ENCODE measurements at places on chromosomes 1 and 21.
A peak's percentile ranks its signal among the peaks of the same experiment; 100 is the strongest.

GRCh38 chr1:113439277-113439670 is 49.0 kb downstream of the MAGI3 start:
- H3K27me3 ChIP-seq: no peaks in the 10 kb centered on the region
- H3K4me3 ChIP-seq: no peak overlapping the region
- H3K4me1 ChIP-seq: no peaks in the 10 kb centered on the region
- peaks cover 1% of the 10 kb centered on the region for H3K36me3 ChIP-seq
- no peak overlapping the region for H3K27ac ChIP-seq

DNA sequence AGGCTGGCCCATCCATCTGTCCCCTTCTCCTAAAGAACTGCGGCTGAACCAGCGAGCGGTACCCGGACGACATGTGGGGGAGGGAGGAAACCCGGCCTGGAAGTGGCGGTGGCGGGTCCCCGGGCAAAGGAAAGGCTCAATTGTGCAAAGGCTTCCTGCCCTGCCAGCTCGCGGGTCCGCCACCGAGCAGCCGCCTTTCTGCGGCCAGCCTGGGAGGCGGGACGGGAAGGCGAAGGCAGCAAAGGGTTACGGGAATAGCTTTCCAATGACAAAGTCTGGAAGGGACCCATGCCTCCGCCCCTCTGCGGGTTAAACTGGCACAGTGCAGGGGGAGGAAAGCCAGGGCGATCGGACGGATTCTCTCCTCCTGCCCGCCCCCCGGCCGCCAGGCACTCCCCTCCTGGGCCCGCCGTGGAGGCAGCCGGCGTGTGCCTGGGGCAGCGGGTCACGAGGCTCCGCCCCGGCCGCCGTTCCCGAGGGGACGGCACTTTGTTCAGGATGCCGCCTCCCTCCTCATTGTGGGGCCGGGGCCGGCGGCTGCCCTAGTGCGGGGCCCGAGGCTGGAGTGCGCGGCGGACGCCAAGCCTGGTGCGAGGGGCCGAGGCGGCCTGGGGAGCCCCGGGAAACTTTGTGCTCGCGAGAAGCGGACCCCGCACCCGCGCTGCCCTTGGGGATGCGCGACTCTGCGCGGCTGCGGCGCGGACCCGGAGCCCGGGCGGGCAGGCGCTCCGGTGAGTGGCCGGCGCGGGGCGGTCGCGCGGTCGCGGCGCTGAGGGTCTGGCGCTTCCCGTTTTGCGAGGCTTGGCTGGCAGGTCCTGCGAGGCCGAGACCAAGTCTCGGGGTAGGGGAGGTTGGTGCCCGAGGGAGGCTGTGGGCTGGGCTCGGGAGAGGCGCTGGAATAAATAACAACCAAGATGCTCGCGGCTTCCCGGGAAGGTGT is at the start of gene NAV1:
TSS of gene NAV1 (plus strand) at position 516 of the 940 bp plus-strand sequence. CDS start 83,758 bp downstream, outside the sequence.
- H3K4me3 ChIP-seq: peak within 1 kb of the TSS; percentile 92
- H3K27me3 ChIP-seq: peaks cover 7% of the 10 kb centered on the region
- DNase-seq: peak; percentile 74
- H3K4me1 ChIP-seq: no peaks in the 10 kb centered on the region
- H3K27ac ChIP-seq: no peak within 1 kb of the TSS
- H3K36me3 ChIP-seq: no peaks in the 10 kb centered on the region

- no peak overlapping the region for H3K27ac ChIP-seq
- H3K36me3 ChIP-seq: peaks cover 61% of the 10 kb centered on the region
- no peaks in the 10 kb centered on the region for H3K27me3 ChIP-seq
- no peak for DNase-seq
- no peak overlapping the region for H3K4me3 ChIP-seq
These were observed 26.0 kb downstream of the RPS6KA1 start for GRCh38 chr1:26555550-26555981.

- no peaks in the 10 kb centered on the region for H3K36me3 ChIP-seq
- H3K27me3 ChIP-seq: no peaks in the 10 kb centered on the region
- H3K27ac ChIP-seq: no peak overlapping the region
- no peak for DNase-seq
- H3K4me3 ChIP-seq: no peak overlapping the region
These were observed 216.7 kb upstream of the HOOK1 start for GRCh38 chr1:59598120-59598440.

- H3K4me1 ChIP-seq: peaks cover 7% of the 10 kb centered on the region
- H3K27ac ChIP-seq: no peak overlapping the region
- no peak for DNase-seq
- H3K36me3 ChIP-seq: no peaks in the 10 kb centered on the region
- H3K27me3 ChIP-seq: no peaks in the 10 kb centered on the region
These were observed 462.7 kb upstream of the DEPDC1 start for GRCh38 chr1:68959461-68960030.

DNA sequence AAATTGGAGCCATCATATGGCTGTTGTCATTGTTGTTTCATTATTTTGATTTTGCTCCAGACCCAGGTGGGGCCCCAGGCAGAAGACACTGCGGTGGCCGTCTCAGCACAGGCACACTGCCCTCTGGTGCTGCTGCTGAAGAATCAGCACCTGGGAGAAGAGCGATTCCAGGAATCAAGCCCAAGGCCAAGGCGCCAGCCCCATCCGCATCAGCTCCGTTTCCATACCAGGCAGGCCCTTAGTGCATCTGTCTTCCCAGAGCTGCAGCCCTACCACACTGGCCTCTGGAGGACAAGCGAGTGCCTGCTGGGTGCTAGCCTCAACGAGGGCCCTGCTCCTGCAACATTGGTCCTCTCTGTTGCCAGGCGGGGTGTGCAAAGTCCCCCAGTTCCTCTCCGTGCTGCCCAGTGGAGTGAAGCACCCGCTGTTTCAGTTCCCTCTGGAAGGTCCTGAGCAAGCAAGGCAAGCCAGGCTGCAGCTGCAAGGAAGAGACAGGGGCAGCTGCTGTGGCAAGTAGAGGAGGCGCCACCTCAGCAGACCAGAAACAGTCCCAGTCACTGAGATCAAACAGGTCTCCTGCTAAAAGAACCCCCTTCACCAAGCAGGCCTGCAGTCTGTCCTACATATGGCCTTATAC is 5.2 kb downstream of the GRIK3 start:
- no peaks in the 10 kb centered on the region for H3K36me3 ChIP-seq
- no peak overlapping the region for H3K4me3 ChIP-seq
- DNase-seq: peak; percentile 84

DNA sequence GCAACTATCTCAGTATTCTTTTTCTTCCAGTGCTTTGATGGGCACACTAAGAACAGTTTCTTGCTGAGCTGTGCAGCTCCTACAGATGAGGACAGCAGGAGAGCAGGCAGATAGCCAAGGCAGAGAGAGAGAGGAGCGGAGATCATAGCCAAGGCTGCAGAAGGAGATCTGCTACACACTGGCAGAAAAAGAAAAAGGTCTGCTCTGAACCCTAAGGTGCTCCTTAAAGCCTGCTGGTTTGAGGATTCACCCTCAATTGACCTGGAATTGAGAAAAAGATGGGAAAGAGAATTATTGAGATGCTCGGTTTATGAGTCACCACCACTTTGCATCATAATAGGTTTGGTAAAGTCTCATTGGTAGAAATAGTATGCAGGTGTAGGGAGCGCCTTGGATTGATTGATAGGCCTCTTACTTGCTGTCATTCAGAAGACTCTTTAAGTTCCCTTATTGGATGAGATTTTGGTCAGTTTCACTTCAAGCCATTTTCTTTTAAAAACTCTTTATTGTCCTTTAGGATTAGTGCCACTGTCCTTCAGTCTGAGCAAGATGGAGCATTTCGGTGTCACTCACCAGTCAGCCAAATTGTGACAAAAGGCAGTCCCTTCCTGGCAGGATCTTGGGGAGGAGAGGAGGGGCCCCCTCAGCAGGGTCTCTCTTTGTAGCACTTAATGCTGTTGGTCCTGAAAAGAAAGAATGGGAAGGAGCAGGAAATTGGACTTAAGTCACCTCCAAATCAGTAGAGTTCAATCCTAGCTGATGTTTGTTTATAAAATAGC is 685.0 kb downstream of the ADGRL2 start:
- H3K27ac ChIP-seq: peak overlapping the region; percentile 86
- peak overlapping the region; percentile 7 for H3K4me3 ChIP-seq
- DNase-seq: peak; percentile 67
- peaks cover 3% of the 10 kb centered on the region for H3K4me1 ChIP-seq

DNA sequence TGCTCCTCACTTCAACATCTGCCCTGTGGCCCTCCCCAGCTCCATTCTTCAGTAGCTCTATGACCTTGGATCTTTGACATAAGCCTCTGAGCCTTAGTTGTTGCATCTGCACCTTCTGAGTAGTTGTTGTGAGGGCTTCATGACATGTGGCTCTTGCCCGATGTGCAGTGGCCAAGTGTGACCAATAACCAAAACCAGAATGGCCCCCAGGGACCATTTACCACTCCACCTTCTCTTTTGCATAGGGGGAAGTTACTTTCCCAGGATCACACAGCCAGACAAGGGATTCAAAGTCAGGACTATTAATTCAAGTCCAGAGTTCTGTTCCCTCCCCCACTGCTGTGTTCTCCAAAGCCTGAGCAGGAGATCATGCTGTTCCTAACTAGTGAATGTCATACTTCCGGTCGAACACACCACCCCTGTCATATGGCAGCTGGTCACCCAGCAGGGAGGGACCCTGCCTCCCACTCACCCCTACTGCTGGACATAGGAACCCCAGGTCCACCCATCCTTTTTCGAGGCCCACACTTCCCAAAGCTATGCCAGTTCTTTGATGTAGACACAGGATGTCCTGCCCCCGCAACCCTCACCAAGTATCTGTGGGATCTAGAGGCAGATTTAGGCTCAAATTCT is 4.0 kb downstream of the FGR start:
- H3K36me3 ChIP-seq: no peaks in the 10 kb centered on the region
- H3K27ac ChIP-seq: no peak overlapping the region
- H3K4me1 ChIP-seq: peaks cover 5% of the 10 kb centered on the region
- H3K4me3 ChIP-seq: no peak overlapping the region
- peaks cover 19% of the 10 kb centered on the region for H3K27me3 ChIP-seq
- no peak for DNase-seq

- no peaks in the 10 kb centered on the region for H3K4me1 ChIP-seq
- peak overlapping the region; percentile 83 for H3K4me3 ChIP-seq
- H3K36me3 ChIP-seq: no peaks in the 10 kb centered on the region
These were observed 8.8 kb upstream of the CEP85 start for GRCh38 chr1:26225033-26225831.

GRCh38 chr1:174232761-174233160 is 73.4 kb downstream of the RABGAP1L start:
- H3K4me1 ChIP-seq: no peaks in the 10 kb centered on the region
- DNase-seq: no peak
- no peak overlapping the region for H3K4me3 ChIP-seq
- H3K27me3 ChIP-seq: no peaks in the 10 kb centered on the region
- H3K27ac ChIP-seq: no peak overlapping the region

DNA sequence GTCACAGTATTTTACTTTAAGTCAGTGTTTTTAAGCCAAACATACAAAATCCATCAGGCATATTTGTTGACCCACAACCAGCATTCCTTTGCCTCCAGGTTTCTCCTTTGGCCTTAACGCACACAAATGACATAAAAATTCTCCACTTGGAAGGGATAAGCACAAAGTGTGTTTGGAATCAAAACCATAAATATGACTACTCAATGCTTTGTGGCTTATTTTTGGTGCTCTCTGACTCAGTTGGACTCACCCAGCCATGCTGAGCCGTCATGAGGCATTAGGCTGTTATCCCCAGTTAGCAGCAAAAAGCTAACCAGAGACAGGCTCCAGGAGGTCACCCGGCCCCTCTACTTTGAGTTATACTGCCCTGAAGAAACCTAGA is 948 bp downstream of the PRUNE1 start:
- H3K27me3 ChIP-seq: no peaks in the 10 kb centered on the region
- no peaks in the 10 kb centered on the region for H3K36me3 ChIP-seq
- DNase-seq: no peak
- H3K4me3 ChIP-seq: peak overlapping the region; percentile 99
- H3K27ac ChIP-seq: no peak overlapping the region

DNA sequence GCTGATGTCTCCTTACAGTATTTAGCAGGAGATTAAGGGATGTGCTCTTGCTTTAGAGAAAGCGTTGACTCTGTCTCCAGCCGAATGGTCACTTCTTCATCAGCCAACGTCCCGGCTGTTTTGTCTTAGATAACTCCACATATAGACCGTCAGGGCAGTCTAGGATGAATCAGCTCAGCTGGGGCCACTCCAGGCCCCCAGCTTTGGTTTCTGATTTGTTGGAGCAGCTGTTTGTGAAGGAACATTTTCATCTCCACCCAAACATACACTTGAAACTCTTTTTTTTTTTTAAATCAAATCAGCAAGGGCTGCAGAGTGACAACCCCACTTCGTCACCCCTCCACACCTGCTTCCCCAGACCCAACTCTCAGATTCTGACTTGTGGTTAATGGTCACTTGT is 206.1 kb upstream of the GALNT2 start:
- no peaks in the 10 kb centered on the region for H3K36me3 ChIP-seq
- no peaks in the 10 kb centered on the region for H3K27me3 ChIP-seq
- peaks cover 6% of the 10 kb centered on the region for H3K4me1 ChIP-seq
- no peak overlapping the region for H3K4me3 ChIP-seq
- no peak for DNase-seq

DNA sequence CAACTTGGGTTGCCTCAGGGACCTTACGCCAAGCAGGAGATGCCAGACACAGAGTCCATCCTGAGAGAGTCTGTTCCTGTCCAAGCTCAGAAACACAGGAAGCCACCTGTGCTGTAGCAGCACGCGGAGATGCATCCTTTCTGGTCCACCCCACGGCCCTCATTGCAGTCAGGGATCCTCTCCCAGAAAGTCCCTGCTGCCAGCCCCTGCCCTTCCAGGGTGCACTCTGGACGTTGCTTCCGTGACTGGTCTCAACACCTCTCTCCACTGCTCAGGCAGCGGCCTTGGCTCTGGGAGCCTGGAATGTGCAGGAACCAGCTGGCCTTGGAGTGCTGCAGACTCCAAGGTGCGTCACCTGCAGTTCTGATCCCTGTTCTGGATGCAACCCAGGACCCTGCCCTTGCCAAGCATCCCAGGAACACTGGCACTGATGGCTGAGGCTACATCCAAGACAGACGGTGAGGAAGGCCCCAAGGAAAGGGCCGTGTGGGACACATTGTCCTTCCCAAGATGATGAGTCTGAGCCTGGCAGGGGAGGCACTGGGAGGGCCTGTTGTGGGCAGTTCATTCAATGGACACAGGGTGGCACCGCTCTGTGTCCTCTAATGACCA is 21.7 kb upstream of the COL6A1 start:
- H3K4me1 ChIP-seq: no peaks in the 10 kb centered on the region
- H3K4me3 ChIP-seq: no peak overlapping the region
- no peak for DNase-seq
- no peaks in the 10 kb centered on the region for H3K27me3 ChIP-seq

DNA sequence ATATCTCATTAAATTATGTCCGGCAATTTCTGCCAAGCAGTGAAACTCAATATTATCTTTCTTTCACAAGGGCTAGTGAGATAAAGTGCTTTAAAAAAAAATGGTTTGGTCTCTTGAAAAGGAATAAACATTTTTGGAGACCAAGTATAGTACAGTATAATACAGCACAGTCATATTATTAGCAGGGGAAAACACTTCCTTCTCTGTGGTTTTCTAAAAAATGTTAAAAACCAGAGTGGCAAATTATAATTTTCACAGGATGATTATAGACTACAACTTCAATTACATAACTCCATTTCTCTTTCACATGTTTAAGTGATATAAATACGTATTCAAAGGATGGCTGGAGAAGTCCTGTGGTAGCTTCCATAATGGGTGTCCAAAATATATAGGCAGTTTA is 170.3 kb upstream of the DMRTA2 start:
- no peak overlapping the region for H3K27ac ChIP-seq
- peaks cover 4% of the 10 kb centered on the region for H3K36me3 ChIP-seq
- no peak for DNase-seq
- H3K4me3 ChIP-seq: no peak overlapping the region
- H3K4me1 ChIP-seq: no peaks in the 10 kb centered on the region
- H3K27me3 ChIP-seq: no peaks in the 10 kb centered on the region

GRCh38 chr1:95041491-95042165 is 31.1 kb downstream of the ALG14 start:
- no peak overlapping the region for H3K4me3 ChIP-seq
- no peaks in the 10 kb centered on the region for H3K4me1 ChIP-seq
- no peak for DNase-seq
- no peak overlapping the region for H3K27ac ChIP-seq

Measured in H9 (cell line).